NCI-H2081 treated with DMSO at 0.1 percent for 48 hours (cell line): ENCODE measurements at places on chromosomes 13 and 19.

DNA sequence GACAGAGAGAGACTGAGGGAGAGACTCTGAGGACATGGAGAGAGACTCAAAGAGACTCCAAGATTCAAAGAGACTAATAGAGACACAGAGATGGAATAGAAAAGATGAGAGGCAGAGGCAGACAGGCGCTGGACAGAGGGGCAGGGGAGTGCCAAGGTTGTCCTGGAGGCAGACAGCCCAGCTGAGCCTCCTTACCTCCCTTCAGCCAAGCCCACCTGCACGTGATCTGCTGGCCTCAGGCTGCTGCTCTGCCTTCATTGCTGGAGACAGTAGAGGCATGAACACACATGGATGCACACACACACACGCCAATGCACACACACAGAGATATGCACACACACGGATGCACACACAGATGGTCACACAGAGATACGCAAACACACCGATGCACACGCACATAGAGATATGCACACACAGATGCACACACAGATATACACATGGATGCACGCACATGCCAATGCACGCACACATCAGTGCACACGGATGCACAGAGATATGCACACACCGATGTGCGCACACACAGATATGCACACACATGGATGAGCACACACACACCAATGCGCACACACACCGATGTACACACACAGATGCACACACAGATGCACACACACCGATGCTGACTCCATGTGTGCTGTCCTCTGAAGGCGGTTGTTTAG lies 3.3 kb upstream of the F10 start:
- DNase-seq, result no peak

GRCh38 chr13:112003396-112003795 lies 63.6 kb upstream of the SOX1 start:
- no peak for DNase-seq

GRCh38 chr13:22717036-22717435 lies 463.7 kb upstream of the SGCG start:
- DNase-seq, result no peak

- DNase-seq, result no peak
Measured at GRCh38 chr19:45250832-45251451, at the start of gene MARK4. Gene MARK4, plus strand, starts transcription at chr19:45251271. Its CDS starts 318 bp downstream, at chr19:45251589.

DNA sequence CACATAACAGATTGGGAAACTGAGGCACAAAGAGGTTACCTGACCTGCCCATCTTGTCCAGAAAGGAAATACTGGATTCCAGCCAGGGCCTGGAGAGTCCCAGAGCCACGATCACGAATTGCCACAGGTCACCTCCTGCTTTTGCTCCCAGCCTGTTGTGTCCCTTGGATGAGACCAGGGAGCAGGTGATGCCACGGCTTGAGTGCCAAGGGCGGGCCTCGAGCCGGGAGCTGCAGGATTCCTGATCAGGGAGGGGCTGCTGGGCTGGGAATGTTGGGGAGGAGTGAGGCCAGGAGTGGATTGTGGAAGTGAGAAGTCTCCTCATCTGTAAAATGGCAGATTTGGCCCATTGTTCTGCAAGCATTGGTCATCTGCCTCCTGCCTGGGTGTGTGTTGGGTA lies 29.4 kb downstream of the DNM2 start:
- DNase-seq, result no peak

DNA sequence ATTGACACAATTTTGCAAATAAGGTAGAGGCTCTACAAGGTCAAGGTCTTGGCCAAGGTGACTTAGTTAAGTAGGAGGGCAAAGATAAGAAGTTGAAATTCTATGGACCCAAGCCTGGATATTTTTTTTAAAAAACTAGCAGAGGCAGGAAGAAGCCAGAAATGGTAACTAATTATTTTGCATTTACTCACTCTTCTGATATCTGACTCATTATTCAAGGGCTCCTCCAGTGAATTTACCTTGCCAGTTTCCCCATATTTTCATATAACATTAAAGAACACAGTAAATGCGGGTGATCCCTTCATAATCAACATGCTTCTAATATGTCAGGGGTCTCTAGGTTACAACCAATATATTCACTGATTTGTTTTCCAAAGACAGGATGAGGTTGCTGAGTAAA lies 246.1 kb downstream of the LMO7 start:
- DNase-seq, result no peak

GRCh38 chr13:84446972-84447639 lies 564.8 kb upstream of the SLITRK1 start:
- DNase-seq, result no peak

DNA sequence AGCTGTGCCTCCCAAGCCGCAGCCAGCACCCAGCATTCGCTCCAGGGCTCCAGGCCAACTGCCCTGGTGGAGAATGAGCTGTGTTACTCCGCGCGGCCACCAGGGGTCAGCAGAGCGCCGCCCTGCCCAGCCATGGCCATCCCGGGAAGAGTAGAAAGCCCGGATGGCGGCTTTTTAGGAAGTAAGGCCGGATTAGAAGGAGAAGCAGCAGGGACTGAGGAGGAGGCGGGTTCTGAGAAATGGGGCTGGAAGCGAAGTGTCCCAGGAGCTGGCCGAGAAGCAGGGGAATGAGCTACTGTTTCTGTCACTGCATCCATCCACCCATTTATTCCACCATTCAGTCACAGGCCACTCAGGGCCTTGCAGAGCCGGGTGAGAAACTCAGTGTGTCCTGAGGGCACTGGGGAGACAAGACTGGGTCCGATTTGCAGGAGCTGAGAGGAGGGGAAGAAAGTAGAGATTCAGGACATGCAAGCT lies 6.6 kb upstream of the NPAS1 start:
- no peak for DNase-seq

GRCh38 chr13:106173346-106173745 lies 362.1 kb downstream of the EFNB2 start:
- DNase-seq, result no peak

GRCh38 chr19:58509731-58510083 lies 2.1 kb downstream of the SLC27A5 start:
- DNase-seq, result no peak

DNA sequence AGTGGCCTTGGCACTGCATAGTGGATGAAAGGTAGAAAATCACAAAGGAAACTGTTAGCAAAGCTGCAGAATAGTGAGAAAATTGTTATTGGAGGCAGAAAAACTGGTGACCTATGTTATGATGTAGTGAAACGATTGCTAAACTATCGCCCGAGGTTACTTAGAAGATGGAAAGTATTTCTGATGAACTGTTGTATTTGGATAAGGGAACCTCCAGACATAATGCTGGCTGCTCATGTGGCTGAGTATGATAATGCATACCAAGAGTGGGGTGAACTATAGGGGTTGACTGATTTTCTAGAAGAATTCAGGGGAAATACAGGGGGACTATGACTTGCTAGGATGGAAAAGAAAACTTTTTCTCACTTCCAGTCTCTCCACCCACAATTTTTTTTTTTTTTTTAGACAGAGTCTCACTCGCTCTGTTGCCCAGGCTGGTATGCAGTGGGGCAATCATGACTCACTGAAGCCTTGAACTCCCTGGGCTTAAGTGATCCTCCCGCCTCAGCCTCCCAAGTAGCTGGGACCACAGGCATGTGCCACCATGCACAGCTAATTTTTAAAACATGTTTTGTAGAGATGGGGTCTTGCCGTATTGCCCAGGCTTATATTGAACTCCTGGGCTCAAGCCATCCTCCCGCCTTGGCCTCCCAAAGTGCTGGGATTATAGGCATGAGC lies 4.4 kb upstream of the EID2 start:
- no peak for DNase-seq

DNA sequence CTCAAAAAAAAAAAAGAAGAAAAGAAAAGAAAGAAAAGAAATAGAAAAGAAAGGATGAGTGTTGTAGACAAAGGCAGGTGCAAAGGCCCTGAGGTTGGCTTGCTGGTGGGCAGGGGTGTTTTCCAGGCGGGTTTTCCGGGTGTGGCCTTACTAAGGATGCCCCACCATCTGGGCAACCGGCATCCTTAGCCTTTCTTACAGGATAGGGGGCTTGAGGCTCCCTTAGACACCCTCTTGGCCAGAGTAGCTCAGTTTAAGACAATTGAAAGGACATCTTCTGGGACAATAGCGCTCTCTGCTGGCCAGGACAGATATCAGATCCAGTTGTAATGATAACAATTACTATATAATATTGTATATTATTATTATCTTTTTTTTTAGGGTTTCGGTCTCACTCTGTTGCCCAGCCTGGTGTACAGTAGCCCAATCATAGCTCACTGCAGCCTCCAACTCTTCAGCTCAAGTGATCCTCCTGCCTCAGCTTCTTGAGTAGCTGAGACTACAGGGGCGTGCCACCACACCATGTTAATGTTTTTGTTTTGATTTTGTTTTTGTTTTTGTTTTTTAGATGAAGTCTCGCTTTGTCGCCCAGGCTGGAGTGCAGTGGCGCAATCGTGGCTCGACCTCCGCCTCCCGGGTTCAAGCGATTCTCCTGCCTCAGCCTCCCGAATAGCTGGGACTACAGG lies 1.4 kb upstream of the QTRT1 start:
- peak; percentile 49 for DNase-seq

GRCh38 chr13:27497563-27498230 lies 47.3 kb upstream of the MTIF3 start:
- no peak for DNase-seq

DNA sequence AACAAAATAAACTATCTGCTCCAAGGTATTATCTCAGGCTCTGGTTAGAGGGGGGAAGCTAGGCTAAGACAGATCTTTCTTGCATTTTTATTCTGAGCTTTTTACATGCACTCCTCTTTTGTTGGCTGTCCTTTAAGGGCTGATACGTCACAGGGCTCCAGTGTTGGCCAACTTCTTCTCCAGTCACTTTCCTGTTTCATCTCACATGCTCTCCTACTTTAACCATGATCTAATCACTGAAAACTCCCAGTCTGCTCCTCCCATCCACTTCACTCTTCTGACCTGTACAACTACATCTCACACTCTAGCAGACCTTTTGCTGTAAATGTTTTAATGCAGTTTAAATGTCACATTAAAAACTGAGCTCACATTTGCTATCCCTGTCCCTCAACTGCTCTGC lies 510.0 kb upstream of the KLF12 start:
- DNase-seq, result no peak

DNA sequence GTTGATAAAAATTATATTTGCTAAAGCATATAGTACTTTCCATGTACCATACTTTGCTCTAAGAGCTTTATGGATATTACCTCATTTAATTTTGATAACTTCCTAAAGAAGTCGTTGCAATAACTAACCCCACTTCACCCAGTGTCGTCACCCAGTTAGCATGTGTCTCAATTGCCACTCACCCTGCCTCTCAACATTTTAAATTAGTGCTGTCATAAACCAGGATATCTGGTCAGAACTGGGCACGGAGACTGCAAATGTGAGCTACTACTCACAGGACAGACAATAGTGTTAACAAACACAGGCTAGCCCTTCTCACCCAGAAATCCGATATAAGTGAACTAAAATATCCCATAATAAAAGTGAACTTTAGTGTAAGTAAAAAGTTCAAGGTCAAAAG lies 430.6 kb downstream of the KLF12 start:
- no peak for DNase-seq

DNA sequence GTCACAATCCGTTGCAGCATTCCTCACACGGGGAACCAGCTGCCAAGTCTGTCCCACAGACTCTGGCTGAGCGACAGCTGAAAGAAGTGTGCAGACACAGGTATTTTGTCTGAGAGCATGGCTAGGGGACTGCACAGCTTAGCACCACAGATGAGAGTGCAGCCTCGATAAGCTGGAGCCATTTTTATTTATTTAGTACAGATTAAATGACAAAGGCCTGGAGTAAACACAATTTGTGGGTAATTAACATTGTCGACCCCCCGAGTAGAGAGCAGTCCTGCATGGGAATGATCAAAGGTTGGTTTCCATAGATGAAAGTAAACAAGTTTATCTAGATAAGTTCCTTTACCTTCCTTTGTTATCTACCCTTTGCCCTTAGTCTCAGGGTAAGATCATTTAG lies 836.2 kb downstream of the DACH1 start:
- DNase-seq, result no peak

DNA sequence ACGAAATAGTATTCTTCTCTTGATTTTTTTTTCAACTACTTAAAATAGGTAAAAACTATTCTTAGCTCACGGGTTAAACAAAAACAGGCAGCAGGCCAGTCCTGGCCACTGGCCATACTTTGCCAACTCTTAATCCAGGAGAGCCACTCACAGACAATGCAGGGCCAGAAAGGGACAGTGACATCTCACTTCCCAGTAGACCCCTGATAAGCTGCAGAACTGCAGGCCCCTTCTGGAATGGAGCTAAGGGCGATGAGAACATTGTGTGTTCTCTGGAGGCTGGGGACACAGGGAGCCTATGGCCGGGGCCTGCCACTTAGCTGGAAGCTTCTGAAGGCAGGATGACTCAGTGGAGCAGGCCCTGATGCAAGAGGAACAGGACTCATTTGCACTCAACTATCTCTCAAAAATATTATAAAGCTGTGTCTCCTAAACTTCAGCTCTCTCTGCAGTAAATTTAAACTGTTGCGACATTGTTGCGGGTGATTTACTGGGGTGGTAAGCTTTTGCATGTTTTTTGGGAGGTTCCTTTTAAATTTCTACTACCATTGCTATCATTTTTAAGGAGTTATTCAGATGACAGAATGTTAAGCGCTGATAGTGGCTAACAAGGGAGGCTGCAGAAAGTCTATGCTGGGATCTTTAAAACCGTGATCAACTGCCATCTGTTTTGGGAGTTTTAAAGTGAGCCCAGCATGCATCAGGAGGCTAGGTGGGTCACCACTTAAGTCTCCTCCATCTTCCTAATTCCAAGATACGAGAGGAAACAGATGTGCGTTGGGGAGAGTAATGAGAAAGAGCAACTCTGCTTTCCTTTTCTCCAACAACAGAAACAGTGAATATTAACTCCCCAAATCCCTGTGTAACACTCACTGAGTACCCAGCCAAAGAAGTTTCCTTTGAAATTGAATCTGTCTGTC lies 33.2 kb upstream of the KATNAL1 start:
- no peak for DNase-seq
